ENCODE measurements at places on chromosomes 1 and 21.

GRCh38 chr1:41521766-41522165 lies 37.3 kb upstream of the EDN2 start:
- no peak for DNase-seq

- DNase-seq, result no peak
These were observed 2.7 kb downstream of the DOCK7 start for GRCh38 chr1:62685431-62685859.

- no peak for DNase-seq
These were observed 3.0 kb upstream of the KRTAP15-1 start for GRCh38 chr21:30437010-30437565.

GRCh38 chr1:21149855-21150432 lies 26.8 kb downstream of the EIF4G3 start:
- DNase-seq, result peak; percentile 74

GRCh38 chr1:26145960-26146294 lies 13.0 kb upstream of the FAM110D start:
- no peak for DNase-seq

GRCh38 chr1:15090373-15090772 lies 63.2 kb upstream of the TMEM51 start:
- DNase-seq, result no peak

DNA sequence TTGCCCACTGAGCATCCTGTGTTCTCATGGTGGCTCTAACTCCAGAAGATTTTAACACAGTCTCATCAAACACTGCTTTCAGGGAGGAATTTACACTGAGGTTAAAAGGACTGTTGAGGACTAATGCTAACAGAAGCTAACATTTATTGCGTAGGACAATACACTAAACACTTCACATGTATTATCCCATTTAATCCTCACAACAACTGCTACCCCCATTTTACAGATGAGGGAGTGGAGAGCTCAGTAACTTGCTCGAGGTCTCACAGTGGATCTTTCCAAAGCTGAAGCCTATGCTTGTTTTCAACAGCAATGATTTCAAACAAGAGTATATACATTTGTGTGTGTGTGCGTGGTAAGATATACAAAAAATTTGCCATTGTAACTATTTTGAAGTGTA lies 13.9 kb downstream of the ATF3 start:
- no peak for DNase-seq

DNA sequence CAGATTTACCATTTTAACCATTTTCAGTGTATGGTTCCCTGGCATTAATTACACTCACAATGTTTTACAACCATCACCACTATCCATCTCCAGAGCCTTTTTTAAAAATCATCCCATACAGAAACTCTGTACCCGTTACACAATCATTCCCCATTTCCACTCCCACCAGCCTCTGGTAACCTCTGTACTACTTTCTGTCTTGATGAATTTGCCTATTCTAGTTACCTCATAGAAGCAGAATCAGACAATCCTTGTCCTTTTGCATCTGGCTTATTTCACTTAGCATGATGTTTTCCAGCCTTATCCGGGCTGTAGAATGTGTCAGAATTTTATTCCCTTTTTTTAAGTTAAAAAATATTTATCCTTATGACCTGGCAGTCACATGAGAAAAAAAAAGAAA lies 33.0 kb downstream of the PGM1 start:
- no peak for DNase-seq

- DNase-seq, result peak; percentile 31
These were observed 4.0 kb downstream of the SHISAL2A start for GRCh38 chr1:52636721-52637695.

- DNase-seq, result no peak
These were observed 4.9 kb downstream of the HAO2 start for GRCh38 chr1:119373465-119373864.

Data from brain (organoid and tissue), 16 donors.